ENCODE measurements at places on chromosomes 12 and 14.
A peak's percentile ranks its signal among the peaks of the same experiment; 100 is the strongest.

GRCh38 chr12:66688846-66689439 is 10.1 kb upstream of the GRIP1 start:
- DNase-seq, result peak; percentile 18

DNA sequence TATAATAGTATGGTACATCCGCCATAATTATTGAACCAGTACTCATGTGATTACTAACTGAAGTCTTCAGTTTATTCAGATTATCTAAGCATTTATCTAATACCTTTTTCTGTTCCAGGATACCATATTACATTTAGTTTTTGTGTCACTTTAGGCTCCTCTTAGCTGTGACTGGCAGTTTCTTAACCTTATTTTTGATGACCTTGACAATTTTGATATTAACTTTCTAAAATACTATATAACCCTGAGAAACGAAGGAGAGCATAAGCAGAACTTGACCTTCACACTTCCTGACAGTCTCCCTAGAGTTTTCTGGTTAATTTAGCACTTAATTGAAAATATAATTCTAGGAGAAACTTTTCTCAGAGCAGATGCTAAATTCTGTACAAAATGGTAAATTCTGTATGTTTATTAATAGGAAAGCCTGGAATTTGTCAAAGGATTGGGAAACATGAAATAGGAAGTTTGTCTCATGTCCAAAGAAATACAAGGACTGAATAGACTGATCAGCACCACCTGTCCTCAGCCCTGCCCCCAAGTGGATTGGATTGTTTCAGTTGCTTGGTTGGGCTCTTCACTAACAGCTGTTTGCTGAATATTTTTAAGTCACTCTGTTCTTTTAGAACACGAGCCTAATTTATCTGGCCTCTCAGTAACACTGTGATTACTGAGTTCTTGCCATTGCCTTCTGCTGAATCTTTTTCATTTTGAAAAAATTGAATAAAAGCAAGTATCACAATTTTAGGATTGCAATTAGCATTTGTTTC is 6.0 kb downstream of the BICDL1 start:
- no peak for DNase-seq

DNA sequence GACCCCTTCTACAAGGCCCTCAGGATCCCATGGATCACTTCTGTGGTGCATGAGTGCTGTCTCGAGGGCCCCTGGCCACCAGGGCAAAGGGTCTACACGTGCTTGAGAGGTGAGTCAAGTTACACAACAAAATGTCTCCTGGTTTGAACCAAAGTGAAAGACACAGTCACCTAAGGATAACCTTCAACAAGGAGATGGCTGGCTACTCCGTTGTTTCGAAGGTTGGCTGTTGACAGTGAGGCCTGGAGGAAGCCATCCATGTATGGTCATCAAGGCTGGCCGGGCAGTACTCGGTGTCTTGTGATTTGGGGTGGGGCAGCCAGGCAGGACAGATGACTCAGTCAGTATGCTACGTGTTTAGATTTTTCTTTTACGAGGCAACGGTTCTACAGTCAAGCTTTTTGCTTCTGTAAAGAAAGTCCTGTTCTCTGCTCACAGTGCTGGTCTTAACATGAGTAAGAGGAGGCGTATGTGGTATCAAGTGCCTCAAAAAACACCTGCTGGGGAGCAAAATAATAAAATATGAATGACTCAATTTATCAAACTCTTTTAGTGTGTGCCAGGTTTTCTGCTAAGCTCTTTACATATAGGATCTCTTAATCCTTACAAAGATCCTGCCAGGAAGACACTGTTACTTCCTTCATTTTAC is 18.0 kb upstream of the NT5DC3 start:
- DNase-seq, result no peak

GRCh38 chr14:70002589-70003346 is 123.6 kb downstream of the SMOC1 start:
- no peak for DNase-seq

DNA sequence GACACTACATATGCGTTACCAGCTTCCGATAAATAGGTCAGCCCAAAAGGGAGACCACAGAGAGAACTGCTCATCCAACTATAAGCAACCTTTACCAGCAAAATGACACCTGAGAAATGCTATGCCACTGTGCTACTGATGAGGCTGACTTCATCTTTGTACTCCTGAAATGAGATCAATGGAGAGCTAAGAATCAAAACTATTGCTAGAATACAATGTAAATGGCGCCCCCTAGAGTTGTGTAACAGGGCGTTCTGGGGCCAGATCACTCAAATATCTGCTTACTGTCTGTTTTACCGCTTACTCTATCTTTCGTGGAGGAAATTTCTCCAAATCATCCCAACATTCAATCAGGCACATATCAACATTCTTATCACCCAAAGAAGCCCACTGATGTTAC is 4.6 kb downstream of the ZNF384 start:
- DNase-seq, result no peak

- no peak for DNase-seq
Measured at GRCh38 chr12:63977441-63977840, 132.9 kb downstream of the SRGAP1 start.

- DNase-seq, result no peak
Measured at GRCh38 chr12:131895640-131896079, 1.2 kb downstream of the ULK1 start.

DNA sequence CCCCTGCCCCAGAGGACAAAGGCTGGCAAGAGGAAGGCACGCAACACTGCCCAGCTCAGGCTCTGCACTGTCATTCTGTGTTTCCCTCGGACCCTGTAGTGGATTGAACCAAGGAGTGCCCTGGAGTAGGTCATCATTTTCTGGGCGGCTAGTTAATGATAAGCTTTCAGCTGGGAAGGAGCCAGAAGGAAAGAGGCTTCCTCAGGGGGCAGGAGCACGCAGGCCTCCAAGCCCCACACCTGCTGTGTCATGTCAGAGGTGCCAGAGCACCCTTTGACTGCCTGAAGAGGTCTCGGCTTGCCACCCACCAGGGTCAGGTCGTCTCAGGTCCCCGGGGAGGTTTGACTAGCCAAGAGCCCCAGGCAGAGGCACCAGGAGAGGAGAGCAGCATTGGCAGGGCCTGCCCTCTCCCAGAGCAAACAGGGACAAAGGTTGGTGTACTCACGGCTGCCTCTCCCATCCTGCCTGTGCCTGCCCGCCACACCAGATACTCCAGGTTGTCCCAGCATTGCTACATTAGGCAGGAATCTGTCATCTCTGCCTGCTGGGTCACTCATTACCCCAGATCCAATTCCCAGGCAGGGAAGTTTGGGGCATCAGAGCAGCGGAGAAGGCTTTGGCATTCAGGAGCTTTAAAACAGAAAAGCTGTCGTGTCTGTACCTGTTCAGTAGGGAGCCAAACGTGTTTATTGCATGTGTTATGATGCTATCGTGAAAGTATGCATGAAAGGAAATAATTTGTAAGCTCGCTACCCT is 33.5 kb upstream of the ATP2A2 start:
- DNase-seq, result no peak

DNA sequence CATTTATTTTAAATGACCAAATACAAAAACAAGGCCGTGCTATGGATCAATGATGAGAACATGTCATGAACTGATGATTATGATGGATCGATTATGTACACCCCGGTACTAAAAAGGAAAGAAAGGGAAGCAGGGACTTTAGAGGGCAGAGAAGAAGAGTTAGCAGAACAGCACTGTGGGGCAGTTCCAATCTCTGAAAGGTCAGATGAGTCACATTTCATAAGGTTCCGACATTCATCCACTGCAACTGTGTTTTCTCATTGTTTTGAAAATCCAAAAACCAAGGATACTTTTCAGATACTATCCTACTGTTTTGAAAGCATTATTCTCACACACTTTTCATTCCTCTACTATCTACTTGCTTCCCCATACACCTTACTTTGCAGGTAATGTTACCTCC is 169.3 kb downstream of the STXBP6 start:
- no peak for DNase-seq

DNA sequence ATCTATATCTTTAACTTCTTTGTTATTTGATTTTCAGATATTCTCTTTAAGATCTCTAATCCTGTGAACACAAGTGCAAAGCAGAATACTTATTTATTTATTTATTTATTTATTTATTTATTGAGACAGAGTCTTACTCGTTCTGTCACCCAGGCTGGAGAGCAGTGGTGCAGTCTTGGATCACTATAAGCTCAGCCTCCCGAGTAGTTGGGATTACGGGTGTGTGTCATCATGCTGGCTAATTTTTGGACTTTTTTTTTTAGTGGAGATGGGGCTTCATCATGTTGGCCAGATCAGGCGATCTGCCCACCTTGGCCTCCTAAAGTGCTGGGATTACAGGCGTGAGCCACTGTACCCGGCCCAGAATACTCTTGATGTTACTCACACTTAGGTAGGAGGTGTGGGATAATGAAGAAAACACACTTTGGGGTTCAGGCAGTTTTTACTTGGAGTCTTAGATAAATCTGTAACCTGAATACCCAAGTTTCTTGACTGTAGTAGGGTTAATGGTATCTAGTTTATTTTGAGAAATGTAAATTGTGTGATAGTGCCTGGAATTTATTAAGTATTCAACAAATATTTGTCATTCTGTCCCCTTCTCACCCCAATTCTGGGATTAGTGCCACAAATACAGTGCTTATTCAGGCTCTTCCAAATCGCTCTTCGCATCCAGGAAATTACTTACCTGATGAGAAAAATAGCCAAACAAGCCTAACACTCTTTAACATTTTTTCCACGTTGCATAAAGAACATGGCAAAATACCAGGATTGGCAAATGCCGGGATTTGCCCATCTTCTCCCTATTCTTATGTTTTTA is 33.0 kb downstream of the METAP2 start:
- DNase-seq, result no peak

GRCh38 chr12:97567619-97568110 is 105.1 kb downstream of the RMST start:
- no peak for DNase-seq

GRCh38 chr12:128970941-128971340 is 117.7 kb downstream of the GLT1D1 start:
- DNase-seq, result no peak

DNA sequence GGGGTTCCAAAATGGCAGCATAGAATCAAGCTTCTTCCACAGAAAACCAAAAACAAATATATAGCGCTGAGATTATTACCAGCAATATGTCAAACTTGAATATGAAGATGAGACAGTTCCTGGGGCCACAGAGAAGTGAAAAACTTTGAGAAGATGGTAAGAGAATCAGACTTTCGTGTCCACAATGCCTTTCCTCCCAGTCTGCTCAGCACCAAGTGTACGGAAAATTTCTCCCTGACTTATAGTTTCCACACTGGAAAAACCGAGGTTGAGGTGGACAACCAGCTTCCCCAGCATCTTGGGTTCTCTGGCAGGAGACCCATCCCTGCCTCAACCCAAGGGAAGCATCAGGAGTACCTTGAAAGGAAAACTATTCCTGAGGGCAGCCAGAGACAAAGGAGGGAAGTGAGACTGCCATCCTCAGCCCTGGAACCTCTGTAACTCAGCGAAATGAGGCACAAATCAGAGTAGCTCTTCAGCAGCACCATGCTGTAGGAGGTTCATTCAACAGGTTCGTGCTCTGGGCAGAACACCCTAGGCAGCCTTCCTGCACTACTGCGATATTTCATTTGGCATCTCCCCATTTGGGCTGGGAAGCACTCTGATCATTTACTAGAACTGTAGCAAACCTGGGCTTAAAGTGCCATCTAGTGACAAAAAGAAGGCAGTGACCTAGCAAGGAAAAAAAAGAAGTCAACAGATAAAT is 52.4 kb upstream of the CAPRIN2 start:
- DNase-seq, result no peak

DNA sequence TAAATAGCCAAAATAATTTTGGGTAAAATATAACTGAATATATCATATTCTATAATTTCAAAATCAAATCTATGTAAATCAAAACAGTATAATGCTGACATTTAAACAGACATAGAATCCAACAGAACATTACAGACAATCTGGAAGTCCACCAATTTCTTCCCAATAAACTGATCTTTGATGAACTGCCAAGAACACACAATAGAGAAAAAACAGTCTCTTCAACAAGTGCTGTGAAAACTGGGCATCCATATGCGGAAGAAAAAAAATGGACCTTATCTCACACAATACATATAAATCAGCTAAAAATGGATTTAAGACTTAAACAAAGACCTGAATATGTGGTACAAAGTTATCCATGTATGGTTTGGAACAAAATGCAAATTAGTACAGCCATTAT is 1022.7 kb downstream of the TMEM121 start:
- DNase-seq, result no peak

- no peak for DNase-seq
Measured at GRCh38 chr12:109289004-109289403, 20.1 kb downstream of the FOXN4 start.

DNA sequence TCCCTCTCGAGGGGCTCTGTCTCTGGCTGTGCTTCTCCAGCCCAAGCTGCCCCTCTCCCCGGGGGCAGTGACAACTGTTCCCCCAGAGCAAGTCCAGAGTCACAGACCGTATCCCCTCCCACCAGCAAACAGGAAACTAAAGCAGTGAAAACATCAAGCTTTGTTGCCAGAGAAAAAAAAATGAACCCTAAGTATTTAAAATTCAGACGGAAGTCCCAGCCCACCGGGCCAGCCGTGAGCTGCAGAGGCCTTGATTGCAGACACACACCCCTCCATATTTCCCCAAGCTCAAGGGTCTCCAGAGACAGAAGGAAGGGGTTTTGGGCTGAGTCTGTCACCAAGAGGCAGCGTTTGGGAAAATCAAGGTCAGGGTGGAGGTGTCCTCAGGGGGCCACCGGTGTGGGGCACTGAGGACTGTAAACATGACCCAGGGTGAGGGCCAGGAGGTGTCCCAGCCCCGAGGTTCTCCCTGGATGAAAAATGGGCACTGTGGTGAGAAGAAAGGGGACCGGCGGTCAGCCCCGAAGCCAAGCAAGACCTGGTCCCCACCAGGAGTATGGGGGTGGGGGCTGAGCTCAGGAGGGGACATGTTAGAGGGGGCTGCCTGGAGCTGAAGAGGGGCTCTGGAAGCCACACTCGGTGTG is 7.7 kb downstream of the PHETA1 start:
- DNase-seq, result no peak

GRCh38 chr14:33812601-33813000 is 138.3 kb downstream of the EGLN3 start:
- no peak for DNase-seq

DNA sequence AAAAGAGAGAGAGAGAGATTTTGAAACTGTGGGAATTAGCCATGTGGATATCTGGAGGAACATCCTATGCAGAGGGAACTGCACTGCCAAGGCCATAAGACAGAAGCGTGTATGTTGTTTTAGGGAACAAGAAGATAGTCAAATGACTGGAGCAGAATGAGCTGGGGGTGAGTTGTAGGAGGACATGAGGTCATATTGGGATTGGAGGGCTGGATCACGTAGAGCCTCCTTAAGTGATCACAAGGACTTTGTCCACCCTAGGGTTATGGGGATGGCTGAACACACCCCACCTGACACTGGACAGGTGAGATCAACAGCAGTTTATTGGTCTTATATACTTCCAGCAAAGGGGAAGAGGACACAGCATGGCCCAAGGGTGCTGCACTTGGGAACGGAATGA is 8.2 kb upstream of the CGRRF1 start:
- no peak for DNase-seq

GRCh38 chr14:79502751-79503148 is 708.6 kb downstream of the DIO2 start:
- no peak for DNase-seq

DNA sequence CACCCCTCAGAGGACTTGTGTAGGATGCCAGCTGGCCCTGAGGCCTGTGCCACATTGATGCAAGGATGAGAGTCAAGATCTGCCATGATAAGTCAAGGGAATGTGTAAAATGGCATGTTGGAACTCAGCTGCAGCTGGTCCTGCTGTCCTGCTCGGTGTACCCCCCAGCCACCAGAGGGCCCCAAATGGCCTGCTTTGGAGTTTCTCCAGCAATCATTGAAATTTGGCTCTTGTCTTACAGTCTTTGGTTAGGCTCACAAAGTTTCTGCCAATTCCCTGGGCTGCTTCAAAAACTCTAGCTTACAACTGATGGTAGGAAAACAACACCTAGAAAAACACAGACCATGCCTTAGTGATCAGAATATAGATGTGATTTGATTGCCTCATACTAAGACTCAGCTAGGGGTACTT is 76.8 kb downstream of the HSD17B6 start:
- DNase-seq, result no peak
